ENCODE measurements at places on chromosomes 4 and X.

- DNase-seq: no peak
Observed at GRCh38 chrX:149453906-149454822, 50.9 kb downstream of the IDS start.

GRCh38 chrX:109533005-109533404, 3.6 kb upstream of the NXT2 start:
- DNase-seq: no peak

- DNase-seq: no peak
Observed at GRCh38 chrX:9676306-9676705, 89.3 kb downstream of the GPR143 start.

DNA sequence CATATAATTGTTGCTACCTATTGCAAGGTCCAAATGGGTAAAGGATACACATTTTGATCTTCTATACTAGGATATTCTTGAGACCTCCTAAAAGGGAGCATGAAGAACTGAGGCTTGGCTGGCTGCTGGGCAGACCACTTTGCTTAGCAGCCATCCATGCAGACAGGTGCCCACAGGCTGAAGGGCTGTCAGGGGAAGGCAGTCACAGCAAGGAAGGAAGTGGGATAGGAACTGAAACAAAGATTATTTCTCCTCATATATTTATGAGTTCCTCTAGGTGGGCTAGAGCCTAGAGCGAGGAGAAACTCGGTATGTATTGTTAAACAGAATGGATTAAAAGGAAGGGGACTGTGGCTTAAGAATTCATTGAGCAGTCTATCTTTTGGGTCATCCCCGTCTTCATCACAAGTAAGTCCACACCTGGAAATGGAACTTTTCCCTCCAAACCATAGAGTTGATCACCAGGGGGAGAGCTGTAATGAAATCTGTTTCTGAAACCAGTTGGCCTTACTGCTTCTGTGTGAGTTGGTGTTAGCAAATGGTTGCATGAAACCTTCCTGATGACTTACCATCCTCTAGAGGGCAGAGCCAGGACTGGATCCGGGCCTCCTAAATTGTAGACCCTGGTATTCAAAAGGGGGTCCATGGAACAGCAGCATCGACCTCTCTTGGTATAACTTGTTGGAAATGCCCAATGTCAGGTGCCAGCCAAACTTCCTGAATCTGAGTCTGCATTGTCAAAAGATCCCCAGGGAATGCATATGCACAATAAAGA, 42.3 kb downstream of the AFF2 start:
- no peak for DNase-seq

GRCh38 chr4:9704551-9705332, 76.7 kb upstream of the DRD5 start:
- no peak for DNase-seq

- no peak for DNase-seq
Observed at GRCh38 chrX:27380163-27380845, 82.8 kb downstream of the PPP4R3C start.

Measured in thoracic aorta (tissue), 2 donors.